Neural crest cell (in vitro differentiated cells): ENCODE measurements at places on chromosomes 6 and 20.

DNA sequence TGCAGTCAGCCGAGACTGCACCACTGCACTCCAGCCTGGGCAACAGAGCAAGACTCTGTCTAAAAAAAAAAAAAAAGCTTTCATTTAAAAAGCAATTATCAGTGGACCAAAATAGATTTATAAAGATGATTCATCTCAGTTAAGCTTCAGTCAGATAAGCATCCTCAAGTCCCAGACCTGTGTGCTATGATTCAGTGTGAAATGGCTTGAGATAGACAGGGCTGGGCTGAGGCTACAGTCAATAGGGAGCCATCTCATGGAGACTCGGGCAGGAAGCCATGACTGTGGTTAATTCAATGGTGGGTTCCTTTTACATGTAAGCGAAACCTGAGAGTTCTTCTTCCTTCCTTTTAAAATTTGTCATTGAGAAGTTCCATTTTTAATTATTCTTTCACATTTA, 276.0 kb downstream of the TFAP2A start:
- DNase-seq, result no peak

GRCh38 chr6:86526238-86526637, 411.1 kb upstream of the HTR1E start:
- no peak for DNase-seq

GRCh38 chr6:73515204-73515655, 5.6 kb downstream of the EEF1A1 start:
- no peak for DNase-seq

- DNase-seq, result no peak
These were observed 38.3 kb downstream of the NINL start for GRCh38 chr20:25547063-25547462.

GRCh38 chr6:133418108-133418507, 177.0 kb downstream of the EYA4 start:
- DNase-seq, result no peak

- no peak for DNase-seq
These were observed 683.7 kb upstream of the ID4 start for GRCh38 chr6:19153270-19153980.

DNA sequence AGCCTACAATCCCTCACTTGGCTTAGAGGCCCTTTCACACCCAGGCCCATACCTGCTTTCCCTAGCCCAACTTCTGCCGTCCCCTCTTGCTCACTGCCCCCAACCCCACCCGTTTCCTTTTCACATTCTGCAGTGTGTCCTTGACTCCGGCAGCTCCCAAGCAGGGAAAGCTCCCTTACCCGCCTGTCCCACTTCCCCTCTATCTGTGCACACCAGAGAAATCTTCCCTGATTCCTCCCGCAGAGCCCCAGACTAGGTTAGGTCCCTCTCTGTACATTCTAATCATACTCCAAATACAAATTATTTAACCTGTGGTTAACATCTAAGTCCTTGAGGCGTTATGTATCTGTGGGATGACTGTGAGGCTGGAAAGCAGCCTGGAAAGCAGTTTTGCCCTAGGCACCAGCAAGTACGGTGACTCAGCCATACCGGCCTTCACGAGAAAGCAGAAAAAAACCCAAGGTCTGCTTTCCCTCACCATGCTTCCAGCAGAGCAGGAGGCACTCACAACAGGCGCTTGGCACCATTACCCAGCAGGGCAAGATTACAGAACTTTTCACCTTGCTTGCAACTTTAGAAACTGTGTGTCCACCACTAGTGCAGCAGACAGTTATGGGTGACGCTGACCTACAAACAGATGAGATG, 22.3 kb downstream of the ELOVL5 start:
- no peak for DNase-seq

GRCh38 chr6:36698196-36698595, 570 bp downstream of the RAB44 start:
- DNase-seq, result no peak

DNA sequence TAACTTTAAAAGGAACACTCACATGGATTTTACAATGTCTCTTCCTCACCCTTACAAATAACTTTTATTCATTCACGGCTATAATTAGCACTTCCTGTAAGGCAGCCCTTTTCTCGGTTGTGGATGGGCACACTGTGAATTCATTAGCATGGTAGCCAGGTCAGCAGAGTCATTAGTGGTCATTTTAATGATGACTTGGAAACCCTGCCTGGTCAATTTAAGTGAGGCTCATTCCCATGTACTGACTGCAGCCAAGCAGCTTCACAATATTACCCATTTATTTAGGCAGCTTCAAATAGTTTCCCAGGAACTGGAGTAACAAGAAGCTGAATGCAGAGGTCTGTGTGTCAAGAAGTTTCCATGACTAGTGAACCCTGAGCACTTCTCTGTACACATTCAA, 248.8 kb downstream of the KHDC1L start:
- DNase-seq, result no peak

GRCh38 chr6:33508935-33509926, 54.9 kb downstream of the ZBTB9 start:
- no peak for DNase-seq
